ENCODE measurements at places on chromosomes 3 and 15.

DNA sequence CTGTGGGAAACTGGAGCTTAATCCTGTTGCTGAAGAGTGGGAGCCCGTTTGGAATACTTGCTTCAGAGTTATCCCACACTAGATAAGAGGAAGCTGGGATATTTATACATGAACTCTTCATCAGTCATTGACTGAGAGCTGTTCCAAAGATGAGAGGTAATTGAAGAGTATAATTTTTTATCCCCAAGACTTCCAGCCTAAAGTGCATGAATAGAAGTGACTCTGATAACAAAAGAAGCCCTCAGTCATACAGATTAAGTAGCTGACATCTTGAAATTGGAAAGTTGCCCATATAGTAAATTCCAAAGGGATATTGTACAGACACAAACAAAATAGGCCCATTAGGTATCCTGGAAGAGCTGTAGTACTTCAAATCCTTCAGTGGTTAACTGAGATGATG, 268.0 kb downstream of the EPHA3 start:
- no peak for DNase-seq

- DNase-seq: no peak
Measured at GRCh38 chr3:167814441-167814951, 79.0 kb downstream of the SERPINI1 start.

DNA sequence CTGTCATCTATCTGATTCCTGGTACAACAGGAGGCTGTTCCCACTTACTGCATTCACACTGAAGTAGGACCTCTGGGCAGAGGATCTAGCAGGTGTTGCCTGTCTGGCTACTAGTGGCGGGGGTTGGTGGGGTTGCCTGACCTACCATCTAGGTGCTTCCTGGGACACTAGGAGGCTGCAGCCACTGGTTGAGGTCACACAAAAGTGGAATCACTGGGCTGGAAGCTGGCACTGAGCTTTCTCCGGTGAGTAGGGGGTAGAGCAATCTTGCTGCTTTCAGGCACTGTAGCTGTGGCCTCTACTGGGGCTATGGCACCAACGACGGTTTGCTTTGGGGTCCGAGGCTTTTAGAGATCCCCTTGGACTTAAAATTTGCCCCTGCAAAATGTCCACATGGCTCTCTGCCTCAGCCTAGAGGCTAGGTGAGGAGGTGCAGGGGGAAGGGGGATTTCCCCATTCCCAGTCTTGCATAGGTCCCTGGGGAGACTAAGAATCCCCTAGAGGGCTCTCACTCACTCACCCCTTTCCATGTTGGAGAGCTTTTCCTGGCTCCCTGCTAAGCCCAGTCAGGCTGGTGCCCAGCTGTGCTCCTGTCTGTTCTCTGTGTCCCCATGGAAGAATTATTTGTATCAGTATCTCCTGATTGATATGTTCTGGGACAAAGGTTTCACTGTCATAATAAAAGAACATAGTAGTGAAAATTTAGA, 397.7 kb upstream of the EPHA6 start:
- DNase-seq: no peak

- DNase-seq: no peak
Measured at GRCh38 chr3:15602146-15602536, 596 bp downstream of the BTD start.

GRCh38 chr3:172208586-172209332, 169.4 kb downstream of the FNDC3B start:
- no peak for DNase-seq

DNA sequence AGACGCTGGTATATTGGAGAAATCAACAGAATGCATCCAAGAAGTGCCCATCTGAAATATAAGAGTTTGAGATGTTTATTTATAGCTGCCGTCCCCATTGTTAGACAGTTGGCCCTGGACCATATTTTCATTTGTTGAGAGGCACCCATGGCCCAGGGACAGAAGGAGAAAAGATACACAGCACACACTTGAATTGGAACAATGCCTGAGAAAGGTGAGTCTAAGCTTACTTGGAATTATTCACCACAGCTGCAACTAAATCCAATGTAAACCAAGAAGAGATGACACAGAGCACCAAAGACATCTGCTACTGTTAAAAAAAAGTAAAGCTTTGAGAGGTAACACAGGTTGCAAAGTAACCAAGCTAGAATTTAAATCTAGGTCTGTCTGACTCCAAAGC, 525.5 kb upstream of the NAALADL2 start:
- no peak for DNase-seq

GRCh38 chr3:155554777-155555451, 190.0 kb downstream of the PLCH1 start:
- no peak for DNase-seq

- DNase-seq: no peak
Measured at GRCh38 chr3:1910322-1910721, 188.3 kb upstream of the CNTN4 start.

DNA sequence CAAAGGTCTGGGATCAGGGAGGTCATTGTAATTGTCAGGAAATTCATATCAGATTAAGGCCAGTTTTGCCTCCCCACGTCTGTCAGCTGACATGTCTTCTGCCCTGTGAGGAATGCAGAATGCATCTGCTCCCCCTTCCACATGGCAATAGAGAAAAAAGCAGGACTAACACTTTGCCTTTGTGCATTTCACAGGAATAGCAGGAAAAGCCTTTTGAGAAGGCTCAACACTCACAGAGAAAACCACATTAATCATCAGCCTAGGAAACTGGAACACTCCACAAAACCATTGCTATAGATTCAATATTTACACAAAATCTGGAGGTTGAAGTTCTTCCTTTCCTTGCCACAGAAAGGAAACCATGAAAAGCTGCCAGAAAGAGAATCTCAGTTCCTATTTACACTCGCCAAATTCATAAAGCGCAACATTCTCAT, 165.2 kb upstream of the HES1 start:
- no peak for DNase-seq

GRCh38 chr3:35678643-35679161, 39.4 kb downstream of the ARPP21 start:
- DNase-seq: no peak

- DNase-seq: no peak
Measured at GRCh38 chr3:51967384-51968169, at the start of gene PCBP4. TSS of gene PCBP4 (minus strand) at chr3:51967454. CDS start at chr3:51961240, 6,214 bp downstream.

GRCh38 chr15:98873441-98874218, 134.0 kb downstream of the PGPEP1L start:
- DNase-seq: no peak

DNA sequence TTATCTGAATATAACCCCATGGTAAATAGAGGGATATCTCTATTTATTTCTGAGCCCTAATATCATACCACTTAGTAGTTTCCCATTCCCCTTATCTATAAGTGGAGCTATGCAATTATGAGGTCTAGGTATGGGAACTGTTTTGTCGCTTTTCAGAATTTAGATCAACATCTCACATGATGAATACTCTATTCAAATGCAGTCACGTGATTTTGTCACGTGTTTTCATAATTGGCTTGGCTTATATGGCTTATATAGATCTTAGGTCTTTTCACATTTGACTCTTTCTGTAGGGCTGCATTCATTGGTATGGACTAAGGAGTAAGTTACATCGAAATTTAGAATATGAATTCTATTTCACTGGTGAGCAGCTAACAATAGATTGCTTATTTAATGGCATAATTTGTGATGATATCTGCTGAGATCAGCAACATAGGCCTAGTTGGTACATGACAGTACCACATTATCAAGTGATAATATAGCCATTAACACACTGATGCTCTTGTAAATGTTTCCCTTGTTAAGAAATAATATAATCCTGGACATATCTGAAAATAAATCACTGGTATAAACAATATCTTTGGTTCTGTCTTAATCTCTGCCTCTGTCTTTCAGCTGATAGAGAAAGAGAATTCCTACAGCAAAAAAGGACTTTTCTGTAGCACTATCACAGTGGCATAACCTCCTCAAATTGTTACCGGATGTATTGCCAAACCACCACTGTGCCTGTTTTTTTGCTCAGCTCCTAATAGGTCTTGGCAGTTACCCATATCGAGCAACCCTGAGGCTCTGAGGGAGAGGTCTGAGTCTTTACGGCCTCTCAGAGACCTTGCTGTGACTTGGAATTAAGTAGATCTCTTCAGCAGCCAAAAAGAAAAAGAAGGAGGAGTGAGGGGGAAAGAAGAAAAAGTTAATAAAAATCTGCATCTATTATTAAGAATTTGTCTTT, 357.1 kb downstream of the ZPLD1 start:
- DNase-seq: no peak

GRCh38 chr3:171173736-171174135, 147.2 kb upstream of the SLC2A2 start:
- no peak for DNase-seq

DNA sequence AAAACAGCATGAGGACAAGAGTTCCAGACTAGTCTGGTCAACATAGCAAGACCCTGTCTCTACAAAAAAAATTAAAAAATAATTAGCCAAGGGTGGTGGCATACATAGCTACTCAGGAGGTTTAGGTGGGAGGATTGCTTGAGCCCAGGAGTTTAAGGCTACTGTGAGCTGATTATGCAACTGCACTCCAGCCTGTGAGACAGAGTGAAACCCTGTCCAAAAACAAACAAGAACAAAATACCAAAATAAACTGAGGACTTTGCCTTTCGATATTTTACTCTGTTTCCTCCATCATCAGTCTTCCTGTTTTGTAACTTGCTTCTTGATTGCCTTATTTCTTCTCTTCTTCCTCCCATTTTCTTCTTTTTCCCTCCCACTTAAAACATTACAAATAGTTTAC, 504.4 kb downstream of the ROBO1 start:
- no peak for DNase-seq

GRCh38 chr3:192373586-192373985, 353.8 kb downstream of the FGF12 start:
- no peak for DNase-seq

DNA sequence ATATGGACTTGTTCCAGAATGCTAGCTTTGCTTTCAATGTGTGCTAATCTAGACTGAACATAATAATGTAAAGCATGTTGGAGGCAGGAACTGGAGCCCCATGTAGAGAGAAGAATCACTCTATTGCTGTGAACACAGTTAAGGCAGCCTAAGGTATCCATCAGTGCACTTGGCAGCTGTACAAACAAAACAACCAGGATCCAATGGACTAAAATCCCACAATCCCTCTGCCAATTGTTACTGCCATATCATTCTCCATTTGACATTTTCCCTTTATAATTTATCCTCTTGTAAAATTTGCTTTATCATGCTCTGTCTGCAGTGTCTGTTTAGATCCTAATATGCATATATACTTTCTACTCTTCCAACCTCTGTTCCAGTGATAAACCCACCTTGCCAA, 756.8 kb upstream of the LMCD1 start:
- no peak for DNase-seq

DNA sequence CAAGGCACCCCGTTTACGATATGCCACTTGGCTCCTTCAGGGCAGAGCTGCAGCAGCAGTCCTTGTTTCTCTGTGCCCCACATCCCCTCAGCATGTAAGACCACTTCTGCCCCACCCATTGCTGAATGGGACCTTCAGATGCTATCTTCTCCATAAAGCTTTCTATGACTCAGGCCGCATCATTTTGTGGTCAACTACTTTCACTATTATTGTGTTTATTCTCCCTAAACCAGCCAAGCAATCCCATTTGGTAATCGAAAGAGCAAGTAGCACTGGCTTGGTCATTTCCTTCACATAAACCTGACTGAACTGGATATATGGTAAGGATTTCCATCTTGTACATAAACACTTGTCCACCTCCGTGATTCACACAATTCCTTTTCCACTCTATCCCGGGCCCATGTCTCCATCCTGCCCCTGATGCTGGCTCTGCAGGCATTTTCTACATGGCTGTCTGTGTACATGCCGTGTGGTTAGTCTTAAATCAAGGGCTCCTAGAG, 25.7 kb downstream of the LIPC start:
- DNase-seq: no peak

DNA sequence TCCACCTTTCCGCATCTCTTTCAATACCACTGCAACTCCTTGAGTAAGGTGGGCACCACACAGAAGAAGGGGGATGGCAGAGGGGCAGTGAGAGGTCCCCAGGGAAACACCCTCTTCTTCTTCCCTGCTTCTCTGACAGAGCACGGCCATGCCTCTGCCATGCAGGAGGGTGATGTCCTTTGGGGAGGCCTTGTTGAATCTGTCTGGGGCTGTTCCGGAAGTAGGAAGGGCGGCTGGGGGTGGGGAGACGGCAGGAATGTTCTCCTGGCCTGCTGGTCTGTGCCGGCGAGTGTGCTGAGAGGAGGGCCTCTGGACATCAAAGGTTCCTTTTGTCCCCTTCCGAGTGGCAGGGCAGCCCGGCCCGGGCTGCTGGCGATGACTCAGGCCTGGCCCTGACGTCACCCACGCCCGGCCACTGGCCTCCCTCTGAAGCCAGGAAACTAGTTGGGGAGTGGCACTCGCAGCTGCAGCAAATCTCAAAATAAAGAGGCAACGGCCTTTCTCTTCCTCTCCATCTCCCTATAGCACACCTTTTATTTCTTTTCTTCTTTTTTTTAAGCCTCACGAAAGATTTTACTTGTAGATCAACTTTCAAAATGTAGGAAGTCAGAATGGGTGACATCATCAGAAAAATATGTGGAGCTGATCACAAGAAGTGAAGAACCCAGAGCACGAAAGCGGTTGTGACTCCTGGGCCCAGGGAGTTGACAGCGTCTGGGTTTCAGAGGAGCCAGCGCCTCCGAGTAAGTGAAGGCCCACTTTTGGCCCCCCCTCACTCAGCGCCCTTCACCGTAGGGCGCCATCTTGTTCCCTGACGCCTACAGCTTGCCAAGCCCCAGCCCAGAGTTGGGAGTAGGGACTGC, at the start of gene ZBTB38:
ZBTB38 (plus strand) TSS at position 443 of the 863 bp plus-strand sequence. CDS start 73,885 bp downstream, outside the sequence.
- DNase-seq: no peak

DNA sequence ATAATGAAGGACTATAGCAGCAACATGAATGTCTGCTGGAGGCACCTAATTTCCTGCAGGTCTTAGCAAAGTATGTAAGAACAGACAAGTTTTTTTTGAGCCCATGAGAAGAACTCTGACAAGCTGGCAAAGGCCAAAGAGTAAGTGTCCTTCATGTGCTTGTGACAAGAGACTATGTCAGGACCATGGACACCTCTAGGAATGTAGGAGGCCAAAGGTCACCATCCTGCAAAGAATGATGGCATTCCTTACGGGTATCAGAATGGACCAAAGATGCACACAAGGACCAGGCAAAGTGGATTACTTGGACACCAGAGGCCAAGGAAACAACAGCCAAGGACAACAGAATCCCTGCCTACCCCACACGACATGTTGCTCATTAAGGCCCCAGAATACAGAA, 858.5 kb upstream of the CFAP20DC start:
- DNase-seq: no peak

DNA sequence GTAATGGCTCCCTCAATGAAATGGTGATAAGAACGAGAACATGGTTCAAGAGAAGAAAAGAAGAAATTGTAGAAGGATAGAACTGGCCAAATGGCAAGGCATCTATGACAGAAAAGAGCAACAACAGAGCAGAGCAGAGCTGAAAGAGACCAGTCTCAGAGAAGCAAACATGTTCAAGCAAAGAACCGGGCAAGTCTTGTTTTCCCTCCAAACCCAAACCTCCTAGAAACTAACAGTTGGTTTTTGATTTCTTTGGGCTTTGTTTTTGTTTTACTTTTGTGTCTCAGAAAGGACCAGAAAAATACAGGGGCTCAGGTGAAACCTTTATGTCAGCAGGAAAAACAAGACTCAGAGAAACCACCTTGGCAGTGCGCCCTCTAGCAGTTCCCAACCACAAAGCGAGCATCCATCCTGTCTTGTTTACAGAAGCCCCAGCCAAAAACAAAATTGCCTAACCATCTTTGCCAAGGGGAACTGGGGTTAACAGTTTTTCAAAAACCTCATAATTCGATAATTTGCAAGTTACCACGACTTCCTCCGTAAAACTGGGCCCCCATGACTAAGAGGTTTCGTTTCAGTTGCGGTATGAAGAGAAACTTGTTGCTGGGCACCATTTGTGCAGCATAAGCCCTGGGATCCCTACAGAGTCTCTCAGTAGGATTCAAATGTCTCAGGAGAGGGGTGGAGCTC, 159.2 kb upstream of the SLC24A5 start:
- no peak for DNase-seq

- DNase-seq: no peak
Measured at GRCh38 chr3:64341296-64341695, 116.0 kb upstream of the PRICKLE2 start.

Measured in stimulated activated CD8-positive, alpha-beta memory T cell treated with anti-CD3 and anti-CD28 coated beads, Interleukin-4, amount 100 ng/mL, for 1 hour (primary cell).